ENCODE measurements at places on chromosomes 1 and 21. TPM values are rescaled to one million over a fixed set of nuclear protein-coding genes. Genes with fewer than 3 reads are reported as not detected.

The DCST1 gene
- 0.51 TPM for total RNA-seq

The OR2T29 gene
- total RNA-seq = not detected

The OTUD3 gene
- 5.3 TPM for total RNA-seq

The GUCA2A gene
- total RNA-seq = not detected

The SMIM1 gene
- 148 TPM for total RNA-seq

The ZSWIM5 gene
- total RNA-seq = 7.2 TPM

The ITLN2 gene
- 0.82 TPM for total RNA-seq

The C8A gene
- not detected for total RNA-seq

The ADORA1 gene
- 47.3 TPM for total RNA-seq

The PCBP3 gene
- total RNA-seq = 17.2 TPM

The MECR gene
- 49.3 TPM for total RNA-seq

The F13B gene
- not detected for total RNA-seq

The CHI3L1 gene
- 12.6 TPM for total RNA-seq

The AMY2B gene
- 18.1 TPM for total RNA-seq

The PRRX1 gene
- total RNA-seq = 7.0 TPM

The FAM78B gene
- 3.7 TPM for total RNA-seq

The TTC39A gene
- 78.4 TPM for total RNA-seq

The TRNP1 gene
- 21.1 TPM for total RNA-seq

The AADACL3 gene
- total RNA-seq = not detected

The KCNJ10 gene
- total RNA-seq = not detected

The DNAJC11 gene
- total RNA-seq = 52.8 TPM

The MPZL1 gene
- total RNA-seq = 135 TPM

The HPDL gene
- 0.41 TPM for total RNA-seq

The KRTAP21-2 gene
- total RNA-seq = not detected

The TAGLN2 gene
- 97.1 TPM for total RNA-seq

The NTRK1 gene
- total RNA-seq = 0.59 TPM

The PRKCZ gene
- 34.5 TPM for total RNA-seq

The CSF3R gene
- 3.9 TPM for total RNA-seq

The TRMT1L gene
- total RNA-seq = 19.8 TPM

The AQP10 gene
- 0.27 TPM for total RNA-seq

The TNFAIP8L2 gene
- 1.5 TPM for total RNA-seq
